Germinal center (tissue), 1 donor: ENCODE measurements at places on chromosomes 11 and 22.
A peak's percentile ranks its signal among the peaks of the same experiment; 100 is the strongest.

DNA sequence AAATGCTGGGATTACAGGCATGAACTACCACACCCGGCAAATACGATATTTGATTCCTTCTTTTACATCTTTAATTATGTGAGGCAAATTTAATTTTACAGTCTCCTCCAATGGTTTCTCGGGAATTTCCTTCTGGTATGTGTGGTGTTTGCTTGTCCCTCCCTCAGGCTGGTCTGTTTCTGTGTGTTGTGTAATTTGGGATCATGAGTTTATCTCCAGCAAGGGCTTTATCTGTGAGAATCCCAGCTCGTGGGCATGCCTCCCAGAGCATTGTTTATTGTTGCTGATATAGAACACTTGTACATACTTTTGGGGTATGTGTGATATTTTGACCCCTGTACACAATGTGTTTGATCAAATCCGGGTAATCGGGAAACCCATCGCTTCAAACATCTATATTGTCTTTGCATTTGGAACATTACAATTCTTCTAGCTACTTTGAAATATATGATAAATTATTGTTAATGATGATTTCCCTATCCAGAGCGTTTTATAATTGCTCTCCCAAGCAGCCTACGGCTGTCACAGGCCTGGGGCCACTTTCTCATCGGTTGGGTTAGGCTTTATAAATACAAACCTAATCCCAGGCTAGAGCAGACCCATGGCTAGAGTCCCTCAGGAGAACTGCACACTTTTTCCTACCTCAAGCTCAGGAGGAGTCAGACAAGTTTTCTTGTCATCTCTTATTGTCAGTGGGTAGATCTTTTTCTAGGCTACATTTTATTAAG is 15.0 kb upstream of the PRR5 start:
- DNase-seq, result no peak

DNA sequence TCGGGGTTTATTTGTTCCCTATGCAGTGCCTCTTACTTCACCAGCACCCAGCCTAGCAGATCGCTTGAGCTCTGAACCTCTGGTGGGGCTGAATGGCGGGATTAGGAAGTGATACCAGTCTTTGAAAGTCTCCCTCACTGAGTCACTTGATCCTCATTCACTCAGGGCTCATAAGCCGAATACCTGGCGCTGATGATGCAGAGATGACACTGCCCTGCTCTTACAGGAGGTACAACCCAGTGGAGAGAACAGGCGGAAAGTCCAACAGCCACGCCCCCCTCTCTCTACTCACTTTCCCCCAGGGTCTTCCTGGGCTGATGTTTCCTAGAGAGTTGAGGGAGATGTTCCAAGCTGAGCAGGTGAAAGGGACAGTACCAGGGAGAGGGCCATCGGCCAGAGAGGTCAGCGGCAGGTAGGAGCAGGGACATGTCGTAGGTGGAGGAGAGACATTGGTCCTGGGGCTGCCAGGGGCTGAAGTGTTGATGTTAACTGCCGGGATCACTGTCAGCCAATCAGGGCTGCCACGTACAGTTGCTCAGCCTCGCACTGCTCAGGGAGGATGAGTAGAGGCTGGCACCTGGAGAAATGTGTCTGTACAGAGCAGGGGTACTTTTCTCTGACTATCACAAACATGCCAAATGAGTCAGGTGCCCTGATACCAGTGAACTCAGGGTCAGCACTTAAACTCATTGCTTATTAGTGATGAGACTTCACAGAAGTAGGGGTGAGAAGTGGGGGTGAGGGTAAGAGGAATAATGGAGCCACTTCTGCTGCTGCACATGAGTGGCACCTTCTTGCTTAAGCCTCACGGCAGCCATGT is 9.9 kb upstream of the APOBEC3A start:
- no peak for DNase-seq

DNA sequence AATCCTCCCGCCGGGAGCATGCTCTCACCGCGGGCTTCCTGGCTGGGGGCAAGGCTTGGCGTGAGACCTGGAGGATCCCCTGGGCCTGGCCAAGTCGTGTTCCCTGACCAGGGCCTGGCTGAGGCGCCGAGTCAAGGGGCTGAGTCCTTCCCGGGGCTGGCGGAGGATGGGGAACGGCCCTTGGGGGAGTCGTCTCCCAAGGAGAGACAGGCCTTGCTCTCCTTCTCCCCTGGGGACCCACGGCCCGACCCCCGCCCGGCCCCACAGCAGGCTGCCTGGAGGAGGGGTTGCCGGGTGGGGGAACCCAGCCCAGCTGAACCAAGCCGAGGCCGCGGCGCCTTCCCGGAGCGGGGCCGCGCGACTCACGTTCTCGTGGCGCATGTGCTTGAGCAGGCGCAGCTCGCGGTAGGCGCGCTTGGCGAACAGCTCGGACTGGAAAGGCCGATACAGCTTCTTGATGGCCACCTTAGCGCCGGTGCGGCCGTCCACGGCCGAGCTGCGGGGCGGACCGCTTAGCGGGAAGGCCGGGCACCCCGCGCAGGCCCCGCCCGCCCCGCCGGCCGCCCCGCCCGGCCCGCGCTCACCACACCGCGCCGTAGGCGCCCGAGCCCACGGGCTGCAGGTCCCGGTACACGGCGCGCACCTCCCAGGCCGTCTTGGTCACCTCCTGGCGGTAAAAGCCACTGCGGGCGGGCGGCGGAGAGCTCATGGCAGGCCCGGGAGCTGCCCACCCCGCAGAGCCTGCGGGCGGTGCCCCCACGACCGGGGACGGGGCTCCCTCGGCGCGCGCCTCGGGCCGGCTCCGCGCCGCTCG is 475 bp downstream of the MAPK12 start:
- no peak for DNase-seq

DNA sequence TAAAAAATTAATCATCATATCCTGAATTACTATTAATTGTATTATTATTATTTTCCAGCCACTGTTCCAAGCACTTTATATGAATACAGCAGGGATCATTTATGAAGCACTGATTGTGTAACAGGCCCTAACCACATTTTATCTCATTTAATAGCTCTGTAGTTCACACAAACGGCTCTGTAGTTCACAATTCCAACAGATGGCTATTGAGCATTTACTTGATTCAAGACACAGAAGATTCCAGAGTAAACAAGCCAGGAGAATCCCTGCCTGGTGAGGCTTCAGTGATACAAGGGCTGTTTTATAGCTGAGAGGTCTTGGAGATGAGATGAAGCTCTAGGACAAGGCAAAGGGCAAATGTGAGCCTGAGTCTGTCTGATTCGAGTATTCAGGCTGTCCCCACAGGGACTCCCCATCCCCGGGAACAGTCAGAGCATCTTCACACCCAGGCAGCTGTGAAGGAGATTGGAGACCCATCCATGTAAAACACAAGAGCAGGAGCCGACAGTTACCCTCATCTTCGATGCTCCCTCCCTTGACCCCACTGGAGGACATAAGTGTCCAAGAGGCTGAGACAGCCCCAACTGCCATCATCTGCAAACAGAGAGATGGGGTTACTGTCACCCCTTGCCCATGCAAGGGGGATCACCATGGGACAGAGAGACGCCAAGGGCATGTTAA is 222.5 kb downstream of the MN1 start:
- no peak for DNase-seq

GRCh38 chr11:31397239-31397834 is 27.7 kb downstream of the DNAJC24 start:
- DNase-seq, result peak; percentile 3

DNA sequence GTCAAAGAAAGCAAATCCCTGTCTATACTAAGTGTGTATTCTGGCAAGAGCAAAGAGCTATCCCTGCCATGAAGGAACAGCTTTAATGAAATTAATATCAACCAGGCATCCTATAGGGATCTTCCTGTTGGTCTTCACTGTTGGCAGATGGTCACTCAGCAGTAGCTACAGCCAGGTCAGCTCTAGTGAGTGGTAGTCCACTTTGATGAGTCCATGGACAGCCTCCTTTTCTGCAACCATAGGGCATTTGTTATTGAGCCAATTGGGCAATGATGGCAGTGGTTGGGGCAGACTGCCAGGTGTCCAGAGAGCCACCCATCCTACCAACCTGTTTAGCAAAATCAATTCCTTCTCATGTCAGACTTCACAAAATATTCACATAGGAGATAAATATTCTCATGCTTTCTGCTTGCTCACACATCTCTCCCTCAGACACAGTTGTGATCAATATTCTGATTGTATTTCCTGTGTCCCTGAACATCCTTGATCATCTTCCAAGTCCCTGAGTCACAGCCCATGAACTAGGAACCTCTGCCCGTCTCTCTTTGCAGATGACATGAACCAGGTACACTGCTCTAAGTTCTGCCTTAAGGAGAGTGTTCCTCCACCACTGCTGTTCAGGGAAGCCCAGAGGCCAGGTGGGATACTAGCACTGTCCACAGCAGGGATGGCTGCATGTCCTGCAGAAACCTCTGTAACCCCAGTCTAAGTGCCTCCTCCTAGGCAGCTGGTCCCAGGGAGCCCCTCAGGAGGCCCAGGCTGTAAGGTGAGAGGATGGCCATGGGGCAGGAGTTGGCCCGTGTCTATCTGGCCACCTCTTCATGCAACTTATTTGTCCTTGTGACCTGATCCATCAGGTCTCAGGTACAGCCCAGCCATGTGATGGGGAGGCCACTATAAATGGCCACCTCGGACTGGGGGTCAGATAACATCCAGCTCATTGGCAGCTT is 74.2 kb upstream of the IGLL5 start:
- DNase-seq, result no peak

DNA sequence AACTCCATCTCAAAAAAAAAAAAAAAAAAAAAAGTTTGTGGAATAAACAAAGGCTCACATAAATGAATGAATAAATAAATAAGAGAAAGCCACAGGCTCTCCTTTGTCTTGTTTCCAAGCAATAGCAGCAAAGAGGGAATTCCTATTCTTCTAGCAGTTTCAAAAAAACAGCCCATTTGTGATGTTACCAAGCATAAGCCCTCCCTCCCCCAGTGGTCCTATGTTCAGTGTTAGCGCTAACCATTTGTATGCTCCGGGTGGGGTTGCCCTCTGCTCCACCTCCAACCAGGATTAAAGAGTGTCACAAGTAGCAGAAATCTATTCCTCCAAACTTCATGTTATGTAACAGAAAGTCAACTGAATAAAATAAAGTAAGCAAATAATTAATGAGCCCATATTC is 1215.0 kb upstream of the TENM4 start:
- no peak for DNase-seq

DNA sequence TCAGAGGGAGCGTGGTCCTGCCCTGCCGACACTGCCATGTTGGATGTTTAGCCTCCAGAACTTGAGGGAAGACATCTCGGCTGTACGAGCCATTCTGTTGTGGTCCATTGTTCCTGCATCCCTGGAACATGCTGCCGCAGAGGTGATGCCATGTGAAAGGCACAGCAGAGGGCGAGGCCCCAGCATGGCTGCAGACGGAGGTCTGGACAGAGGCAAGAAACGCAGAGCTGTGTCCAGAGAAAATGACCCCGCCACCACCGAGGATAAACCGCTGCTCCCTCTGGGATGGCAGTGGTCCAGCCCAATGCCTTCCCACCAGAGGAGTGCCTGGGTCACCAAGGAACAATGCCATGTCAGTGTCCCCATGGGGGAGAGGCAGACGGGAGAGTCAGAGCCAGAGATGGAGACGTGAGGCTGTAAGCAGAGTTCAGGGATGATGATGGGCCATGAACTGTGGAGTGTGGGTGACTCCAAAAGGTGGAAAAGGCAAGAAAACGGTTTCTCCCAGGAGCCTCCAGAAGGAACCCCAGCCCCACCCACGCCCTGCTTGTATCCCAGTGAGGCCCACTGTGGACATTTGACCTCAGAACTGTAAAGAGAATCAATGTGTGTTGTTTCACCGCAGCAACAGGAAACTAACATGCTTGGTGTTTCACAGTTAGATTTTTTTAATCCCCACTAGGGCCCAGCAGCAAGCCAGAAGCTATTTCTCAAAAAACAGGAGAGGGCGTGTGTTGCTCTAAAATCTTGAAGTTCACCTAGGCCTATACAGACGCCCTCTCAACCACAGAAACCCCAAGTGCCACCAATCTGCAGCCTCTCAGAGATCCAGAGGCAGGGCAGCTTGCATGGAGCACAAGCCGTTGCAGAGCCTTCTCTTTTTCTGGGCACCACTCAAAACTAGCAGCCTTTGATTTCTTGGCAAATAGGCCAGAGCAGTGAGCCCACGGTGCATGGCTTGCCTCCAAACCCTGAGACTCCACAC is 1422.9 kb downstream of the TBC1D22A start:
- no peak for DNase-seq

GRCh38 chr11:120039039-120039438 is 98.9 kb downstream of the TRIM29 start:
- DNase-seq, result no peak

GRCh38 chr11:129611661-129612446 is 203.8 kb upstream of the TMEM45B start:
- DNase-seq, result no peak

DNA sequence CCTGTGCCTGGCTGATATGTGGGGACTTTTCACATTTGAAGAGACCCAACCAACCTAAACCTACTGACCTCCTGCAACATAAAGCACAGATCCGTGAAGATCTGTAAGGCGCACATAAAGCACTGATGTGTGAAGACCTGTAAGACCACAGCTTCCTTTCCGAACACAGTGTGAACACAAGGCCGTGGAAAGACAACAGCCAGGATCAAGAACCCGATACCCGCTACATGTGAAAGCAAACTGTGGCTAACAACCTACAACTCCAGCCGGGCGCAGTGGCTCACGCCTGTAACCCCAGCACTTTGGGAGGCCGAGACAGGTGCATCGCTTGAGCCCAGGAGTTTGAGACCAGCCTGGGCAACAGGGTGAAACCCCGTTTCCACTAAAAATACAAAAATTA is 17.6 kb upstream of the PPFIA1 start:
- no peak for DNase-seq

DNA sequence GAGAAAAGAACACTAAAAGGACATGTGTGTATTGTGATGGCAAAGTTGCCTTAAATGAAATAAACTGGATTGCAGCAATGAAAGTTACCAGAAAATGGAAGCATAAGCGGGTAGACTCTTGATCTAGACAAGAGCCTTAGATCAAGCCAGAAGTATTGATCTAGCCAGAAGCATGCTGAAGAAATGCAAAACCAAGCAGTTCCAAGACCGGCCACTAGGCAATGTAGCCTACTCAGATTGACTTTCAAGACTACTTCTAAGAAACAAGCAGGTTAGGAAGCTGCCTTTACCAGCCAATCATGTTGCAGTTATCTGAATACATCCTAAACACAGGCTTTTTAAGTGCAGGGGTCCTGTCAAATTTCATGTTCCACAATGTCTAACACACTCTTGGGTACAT is 54.6 kb downstream of the KCNA4 start:
- DNase-seq, result no peak

DNA sequence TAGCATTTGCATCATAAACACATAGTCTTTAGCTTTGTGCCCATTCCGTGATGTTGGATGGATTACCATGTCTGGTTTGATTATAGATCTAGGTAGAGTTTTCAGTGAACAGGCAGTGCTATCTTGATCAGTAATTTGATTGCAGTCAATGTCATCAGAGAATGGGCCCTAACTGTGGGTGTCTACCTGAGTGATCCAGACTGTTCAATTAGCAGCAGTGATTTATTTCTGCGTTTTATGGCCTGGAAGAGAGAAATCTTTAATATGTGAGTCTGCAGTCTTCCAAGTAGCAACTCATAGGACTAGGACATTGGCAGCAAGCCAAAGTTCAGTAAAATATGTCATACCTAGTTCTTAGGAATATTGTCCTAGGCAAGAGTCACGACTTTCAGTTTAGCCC is 80.3 kb downstream of the CASP12 start:
- no peak for DNase-seq

- DNase-seq, result no peak
These were observed 9.6 kb upstream of the LDLRAD3 start for GRCh38 chr11:35934271-35934670.
